Mesendoderm (in vitro differentiated cells): ENCODE measurements at places on chromosomes 2 and 18.
A peak's percentile ranks its signal among the peaks of the same experiment; 100 is the strongest.

- DNase-seq = no peak
These were observed 36.4 kb downstream of the STK39 start for GRCh38 chr2:168210895-168211570.

- no peak for DNase-seq
These were observed 78.7 kb downstream of the USP40 start for GRCh38 chr2:233487748-233488345.

DNA sequence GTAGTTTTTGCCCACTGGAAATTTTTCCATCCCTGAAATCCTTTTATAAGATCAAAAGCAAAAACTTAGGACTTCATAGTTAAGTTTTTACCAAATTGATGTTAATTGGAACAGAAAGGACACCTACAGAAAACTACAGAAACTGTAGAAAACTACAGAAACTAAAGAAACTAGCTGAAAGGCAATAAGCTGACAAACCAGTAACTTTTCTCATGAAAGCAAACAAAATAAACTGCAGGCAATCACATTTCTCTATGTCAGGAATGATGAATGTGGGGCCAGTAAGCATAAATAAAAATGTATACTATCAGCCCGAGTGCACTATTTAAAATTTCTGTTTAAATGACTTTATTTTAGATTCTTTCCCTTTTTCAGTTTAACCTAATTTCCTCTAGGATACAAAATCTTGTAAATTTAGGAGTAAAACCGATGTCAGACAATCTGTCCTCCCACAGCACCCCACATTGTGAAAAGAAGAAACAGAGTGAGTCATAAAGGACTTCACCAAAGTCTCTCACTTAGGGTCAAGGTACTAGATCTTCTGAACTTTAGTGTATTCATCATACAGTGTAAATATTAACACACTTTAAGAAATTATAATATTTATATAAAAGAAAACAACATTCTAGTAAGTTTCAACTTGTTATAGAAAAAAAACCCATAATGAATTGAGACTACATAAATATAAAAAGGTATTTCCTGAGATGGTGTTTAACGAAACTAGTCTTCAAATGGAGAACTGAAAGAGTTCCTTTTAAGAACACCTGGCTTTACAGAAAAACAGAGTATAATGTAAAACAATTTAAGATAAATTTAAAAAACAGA lies 46.6 kb downstream of the USP40 start:
- no peak for DNase-seq

GRCh38 chr18:13570216-13570615 lies 156.1 kb downstream of the FAM210A start:
- peak; percentile 49 for DNase-seq

GRCh38 chr2:186365406-186365805 lies 120.7 kb upstream of the ZC3H15 start:
- DNase-seq = peak; percentile 11

GRCh38 chr2:203500297-203500696 lies 34.8 kb downstream of the RAPH1 start:
- DNase-seq = no peak
